ENCODE measurements at places on chromosomes 4 and X.

DNA sequence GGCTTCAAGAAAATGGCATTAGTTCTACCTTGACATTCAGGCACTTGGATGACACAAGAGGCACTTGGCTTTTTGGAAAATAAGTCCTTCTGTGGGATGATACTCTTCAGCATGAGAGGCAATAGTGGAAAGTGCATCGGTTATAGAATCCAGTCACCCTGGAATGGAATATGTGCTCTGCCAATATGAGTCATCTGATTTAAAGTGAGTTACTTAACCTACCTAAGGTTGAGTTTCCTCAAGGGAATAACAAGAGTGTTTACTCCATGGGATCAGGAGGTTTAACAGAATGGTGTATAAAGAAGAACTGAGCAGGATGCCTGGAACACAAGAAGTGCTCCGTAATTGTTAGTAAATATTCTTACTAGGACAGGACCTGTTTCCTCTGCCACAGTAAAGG lies 10.7 kb downstream of the SLC39A8 start:
- DNase-seq: no peak

DNA sequence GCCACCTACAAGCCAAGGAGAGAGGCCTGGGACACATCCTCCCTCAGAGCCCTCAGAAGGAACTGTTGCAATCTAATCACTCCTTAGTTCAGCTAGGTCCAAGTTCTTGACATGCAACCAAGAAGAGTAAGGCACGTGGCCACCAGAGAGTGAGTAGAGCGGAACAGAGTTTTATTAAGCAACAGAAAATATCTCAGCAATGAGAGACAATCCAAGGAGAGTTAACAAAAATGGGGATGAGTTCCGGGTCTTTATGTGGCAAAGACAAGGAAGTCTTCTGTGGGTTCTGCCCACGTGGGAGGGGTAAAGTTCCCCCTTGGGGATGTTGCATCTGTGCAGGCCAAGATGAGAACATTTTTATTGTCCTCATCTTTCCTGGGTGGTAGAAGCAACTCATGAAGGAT lies 38.5 kb upstream of the PROM1 start:
- DNase-seq: no peak

DNA sequence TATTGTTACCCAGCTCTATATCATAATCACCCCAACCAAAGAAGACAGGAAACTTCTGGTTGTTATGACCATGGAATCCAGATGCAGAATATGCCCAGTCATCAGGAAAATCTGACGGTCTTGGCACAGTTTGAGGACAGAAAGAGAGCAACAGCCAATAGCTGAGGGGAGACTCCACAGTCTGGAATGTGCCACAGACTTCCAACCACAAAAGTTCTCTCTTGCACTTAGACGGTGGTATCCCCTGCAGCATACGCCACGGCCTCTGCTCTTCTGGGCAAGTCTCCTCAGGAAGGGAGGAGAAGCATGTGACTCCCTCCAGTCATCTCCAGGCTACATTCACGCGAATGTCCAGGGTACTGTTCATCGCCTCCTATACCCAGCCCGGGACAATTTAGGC lies 18.4 kb downstream of the ZNF827 start:
- peak; percentile 81 for DNase-seq

DNA sequence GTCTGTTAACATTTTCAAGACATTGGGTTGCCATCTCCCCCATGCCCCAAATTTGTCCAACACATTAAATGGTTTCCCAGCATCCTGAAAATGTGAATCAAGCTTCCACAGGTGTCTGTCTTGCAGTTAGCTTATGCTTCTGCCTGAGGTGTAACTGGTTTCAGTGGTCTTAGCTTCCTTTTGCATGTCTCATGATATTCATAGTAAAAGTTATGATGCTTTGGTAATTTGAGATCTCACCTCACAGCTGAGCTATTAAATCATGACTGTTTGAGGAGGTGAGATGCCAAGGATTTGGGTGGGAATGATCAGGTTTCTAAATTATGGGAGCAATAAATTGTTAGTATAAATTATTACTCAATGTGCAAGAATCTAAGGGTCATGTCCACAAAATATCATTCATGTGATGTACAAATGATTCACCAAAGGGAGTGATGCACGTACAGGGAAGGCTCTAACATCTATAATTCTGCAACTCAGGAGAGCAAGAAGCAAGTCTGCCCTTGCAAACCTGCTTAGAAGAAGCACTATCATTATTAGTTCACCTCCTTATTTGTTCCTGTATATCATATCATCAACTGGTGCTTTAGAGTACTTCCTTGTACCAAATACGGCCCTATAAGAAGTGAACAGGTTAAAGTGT lies 17.1 kb upstream of the RAI2 start:
- DNase-seq: no peak

DNA sequence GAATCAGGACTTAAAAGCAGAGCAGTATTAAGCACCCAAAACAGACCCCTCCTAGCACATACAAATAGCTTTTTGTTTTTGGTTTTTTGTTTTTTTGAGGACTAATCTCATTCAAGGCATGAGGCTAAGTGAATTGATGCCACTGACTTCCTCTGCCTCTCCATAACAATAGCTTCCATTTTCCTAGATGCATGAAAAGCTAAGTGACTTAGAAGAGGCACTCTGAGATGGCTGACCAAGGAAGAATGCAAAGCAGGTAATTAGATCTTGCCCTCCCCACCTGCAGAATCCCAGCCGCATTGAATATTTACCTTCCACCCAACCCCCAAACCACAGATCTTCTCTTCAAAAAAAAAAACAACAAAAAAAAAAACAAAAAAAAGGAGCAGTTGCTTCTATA lies 7.4 kb upstream of the KDR start:
- DNase-seq: no peak

- peak; percentile 91 for DNase-seq
These were observed at the start of gene IKBKG for GRCh38 chrX:154547245-154548027. TSS of gene IKBKG (plus strand) at chrX:154547620. CDS start at chrX:154552003, 4,383 bp downstream.

DNA sequence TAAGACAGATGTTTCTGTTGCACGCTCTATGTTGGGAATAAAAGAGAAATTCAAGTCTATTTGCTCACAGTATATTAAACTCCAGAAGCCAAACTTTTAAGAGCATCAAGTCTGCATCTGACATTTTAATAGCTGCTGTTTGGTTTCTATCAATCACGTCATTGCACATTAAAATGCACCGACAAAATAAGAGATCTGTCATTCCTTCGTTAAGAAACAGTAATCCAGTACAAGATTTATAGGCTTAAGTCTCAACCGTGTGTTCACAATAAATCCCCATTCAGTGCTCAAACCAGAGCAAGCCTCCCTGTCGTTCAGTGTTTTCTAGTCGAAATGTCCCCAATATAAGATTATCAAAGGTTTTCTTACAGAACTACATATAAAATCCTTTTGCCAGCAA lies 89.0 kb upstream of the BMPR1B start:
- DNase-seq: no peak

- DNase-seq: no peak
These were observed 1.9 kb downstream of the BCORL1 start for GRCh38 chrX:129984111-129984958.
